ENCODE measurements at places on chromosomes 3 and 15.

DNA sequence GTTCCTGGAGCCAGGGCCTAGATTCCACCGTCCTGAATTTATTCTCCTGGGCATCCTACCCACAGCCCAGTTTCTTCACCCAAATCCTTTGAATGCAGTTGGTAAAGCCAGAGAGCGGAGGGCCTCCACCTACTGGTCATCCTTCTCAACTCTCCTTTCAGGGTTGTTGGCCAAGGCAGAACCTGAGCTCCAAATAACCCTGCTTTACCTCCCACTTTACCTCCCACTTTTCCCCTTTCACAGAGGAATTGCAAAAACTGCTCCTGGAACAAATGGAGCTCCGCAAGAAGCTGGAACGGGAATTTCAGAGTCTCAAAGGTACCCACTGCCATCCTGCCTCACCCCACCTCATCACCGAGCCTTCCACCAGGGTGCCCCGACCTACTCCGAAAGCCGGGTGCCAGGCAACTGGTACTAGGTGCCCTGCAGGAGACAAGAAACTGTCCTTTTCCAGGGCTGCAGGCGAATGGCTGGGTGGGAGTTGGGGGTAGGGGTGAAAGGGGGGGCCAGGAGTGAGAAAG lies 6.8 kb downstream of the SKOR1 start:
- no peak for DNase-seq

DNA sequence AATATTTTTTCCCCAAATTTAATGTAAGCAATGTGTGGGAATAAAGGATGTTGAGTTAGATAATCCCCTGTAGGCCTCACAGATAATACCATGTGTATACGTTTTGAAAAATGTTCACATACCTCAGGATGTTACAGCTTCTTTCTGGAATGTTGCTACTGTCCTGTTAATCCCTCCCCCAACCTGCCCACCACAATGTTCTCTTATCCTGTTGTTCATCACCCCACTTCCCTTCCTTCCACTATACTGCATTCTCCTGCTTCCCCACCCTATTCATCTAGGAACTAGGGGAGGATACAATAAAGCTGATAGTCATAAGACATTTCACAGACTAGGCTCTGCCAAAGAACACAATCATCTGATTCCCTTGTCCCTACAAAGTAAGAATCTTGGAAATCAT lies 92.1 kb downstream of the IGF2BP2 start:
- DNase-seq = no peak

DNA sequence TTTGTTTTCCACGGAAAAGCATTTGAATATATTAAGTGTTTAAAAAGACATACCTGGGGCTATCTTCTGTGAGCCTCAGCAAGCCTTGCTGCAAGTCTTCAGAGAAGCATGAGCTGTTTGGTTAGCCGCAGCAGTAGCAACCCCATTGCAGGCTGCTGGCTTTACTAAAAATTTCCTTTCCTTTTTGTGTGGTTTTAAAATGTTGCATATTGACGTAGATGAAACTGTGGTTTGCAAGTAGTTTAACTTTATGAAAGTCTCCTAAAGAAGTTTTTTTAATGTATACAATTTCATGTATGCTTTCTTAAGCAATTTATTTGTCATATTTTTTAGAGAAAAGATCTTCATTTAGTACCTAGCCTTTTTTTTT lies at the start of gene GPR171:
GPR171 (minus strand) TSS at position 166 of the 370 bp plus-strand sequence. CDS start 3,830 bp downstream, outside the sequence.
- no peak for DNase-seq

GRCh38 chr3:136141291-136141785 lies 54.8 kb downstream of the MSL2 start:
- DNase-seq = no peak

DNA sequence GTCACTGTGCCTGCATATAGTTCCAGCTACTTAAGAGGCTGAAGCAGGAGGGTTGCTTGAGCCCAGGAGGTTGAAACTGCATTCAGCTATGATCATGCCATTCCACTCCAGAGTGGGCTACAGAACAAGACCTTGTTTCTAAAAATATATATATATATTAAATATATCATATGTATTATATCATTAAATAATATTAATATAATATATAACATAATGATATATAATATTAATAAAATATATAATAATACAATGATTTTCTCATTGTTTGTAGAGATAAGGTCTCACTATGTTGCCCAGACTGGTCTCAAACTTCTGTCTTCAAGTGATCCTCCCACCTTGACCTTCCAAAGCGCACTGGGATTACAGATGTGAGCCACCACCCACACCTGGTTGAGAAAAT lies 101.8 kb downstream of the NAALADL2 start:
- no peak for DNase-seq

- DNase-seq = no peak
These were observed 74.7 kb downstream of the WDR76 start for GRCh38 chr15:43901495-43901894.

DNA sequence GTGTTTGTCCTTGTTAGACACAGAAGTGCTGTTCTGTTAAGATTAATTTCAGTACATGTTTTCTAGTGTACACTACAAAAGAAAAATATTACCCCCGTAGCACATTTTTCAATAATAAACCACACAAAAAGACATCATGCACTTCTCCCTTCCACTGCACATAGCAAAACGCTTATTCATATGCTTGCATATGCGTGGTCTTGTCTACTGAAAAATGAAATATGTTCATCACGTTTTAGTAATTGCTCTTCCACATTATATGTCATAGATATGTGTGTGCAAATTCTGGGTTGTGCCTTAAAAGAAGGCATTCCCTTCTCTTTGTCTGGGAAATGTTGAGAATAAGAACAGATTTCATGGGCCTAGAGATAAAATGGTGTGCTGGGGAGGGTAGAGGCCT lies 353.9 kb downstream of the NSUN3 start:
- DNase-seq = no peak

- no peak for DNase-seq
These were observed 60.9 kb downstream of the NOX5 start for GRCh38 chr15:69075440-69075839.

- DNase-seq = no peak
These were observed 74.4 kb downstream of the ZIC1 start for GRCh38 chr3:147483578-147483977.

DNA sequence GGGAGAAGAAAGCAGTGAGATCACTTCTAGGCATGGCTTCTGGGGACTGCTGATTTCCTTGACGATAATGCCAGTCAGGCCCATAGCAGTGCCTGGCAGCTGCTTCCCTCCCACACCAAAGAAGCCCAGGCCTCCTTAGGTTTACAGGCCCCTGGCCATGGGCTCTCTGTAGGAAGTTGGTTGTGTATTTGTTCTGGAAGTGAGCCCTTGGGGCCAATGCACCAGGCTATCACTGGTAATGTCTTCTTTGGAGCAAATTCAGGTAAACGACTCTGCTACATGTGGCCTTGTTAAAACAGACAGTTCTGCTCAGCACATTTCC lies 89.3 kb downstream of the CCNL1 start:
- DNase-seq = no peak

GRCh38 chr3:45575386-45575923 lies 19.1 kb upstream of the LIMD1 start:
- no peak for DNase-seq

DNA sequence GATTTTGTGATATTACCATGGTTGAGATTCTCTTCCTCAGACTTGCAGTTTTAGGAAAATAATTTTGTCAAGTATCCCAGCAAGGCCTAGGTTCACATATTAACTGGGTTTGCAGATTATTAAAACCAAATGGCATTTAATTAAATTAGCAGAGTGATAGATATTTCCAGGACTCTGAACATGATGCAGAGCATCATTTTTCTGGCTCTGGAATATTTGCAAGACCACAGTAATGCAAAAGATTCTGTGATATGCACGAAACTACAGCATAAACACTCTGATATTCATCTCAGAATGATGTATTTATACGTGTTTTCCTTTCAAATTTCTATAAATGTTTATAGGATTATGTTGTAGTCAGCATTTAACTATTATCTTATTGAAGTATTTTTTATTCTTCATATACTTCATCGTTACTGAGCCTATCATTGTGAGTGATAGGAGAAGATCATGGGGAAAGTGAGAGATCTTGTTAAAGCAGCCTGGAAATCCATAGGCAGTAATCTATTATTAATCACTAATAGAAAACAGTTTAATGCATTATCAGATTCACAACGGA lies 1245.6 kb downstream of the OTOL1 start:
- DNase-seq = no peak
